ENCODE measurements at places on chromosomes 1 and 21.

- DNase-seq = no peak
- no peaks in the 10 kb centered on the region for H3K4me1 ChIP-seq
- H3K27ac ChIP-seq = no peak overlapping the region
- no peaks in the 10 kb centered on the region for H3K36me3 ChIP-seq
Measured at GRCh38 chr1:2344121-2344681, 47.2 kb downstream of the MORN1 start.

DNA sequence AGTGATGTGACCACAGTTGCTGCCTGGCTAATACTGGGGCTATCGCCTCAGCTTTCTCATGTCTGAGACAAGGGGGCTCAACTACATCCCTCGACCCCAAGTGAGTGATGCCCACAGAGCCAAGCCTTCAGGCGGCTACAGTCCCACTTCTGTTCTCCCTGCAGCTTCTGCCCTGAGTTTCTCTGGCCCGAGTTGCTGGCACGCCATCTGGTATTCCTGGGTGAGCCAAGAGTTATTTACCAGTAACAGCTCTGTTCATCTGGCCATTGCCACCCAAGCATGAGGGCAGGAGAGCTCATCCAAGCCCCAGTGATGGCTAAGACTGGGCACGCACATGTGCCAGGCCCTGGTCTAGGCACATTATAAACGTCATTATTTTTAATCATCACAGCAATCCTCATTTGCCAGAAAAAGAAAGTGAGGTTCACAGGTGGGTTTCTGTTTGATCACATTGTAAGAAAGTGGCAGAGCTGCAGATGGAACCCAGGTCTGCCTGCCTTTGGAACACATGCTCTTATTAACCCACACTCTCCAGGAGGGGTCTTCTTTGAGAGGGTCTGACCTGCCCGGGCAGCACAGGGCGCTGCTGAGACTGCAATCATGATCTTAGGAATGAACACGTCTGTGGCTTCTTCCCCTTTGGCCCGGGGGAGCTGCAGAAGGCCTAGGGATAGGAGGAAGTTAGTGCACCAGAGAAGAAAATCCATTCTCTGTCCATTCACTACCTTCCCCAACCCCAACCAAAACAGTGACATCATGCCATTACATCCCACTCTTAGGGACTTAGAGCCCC is 27.5 kb downstream of the KCND3 start:
- no peak overlapping the region for H3K4me3 ChIP-seq
- H3K27me3 ChIP-seq = no peaks in the 10 kb centered on the region
- peaks cover 8% of the 10 kb centered on the region for H3K4me1 ChIP-seq
- no peaks in the 10 kb centered on the region for H3K36me3 ChIP-seq
- H3K27ac ChIP-seq = no peak overlapping the region
- DNase-seq = no peak

DNA sequence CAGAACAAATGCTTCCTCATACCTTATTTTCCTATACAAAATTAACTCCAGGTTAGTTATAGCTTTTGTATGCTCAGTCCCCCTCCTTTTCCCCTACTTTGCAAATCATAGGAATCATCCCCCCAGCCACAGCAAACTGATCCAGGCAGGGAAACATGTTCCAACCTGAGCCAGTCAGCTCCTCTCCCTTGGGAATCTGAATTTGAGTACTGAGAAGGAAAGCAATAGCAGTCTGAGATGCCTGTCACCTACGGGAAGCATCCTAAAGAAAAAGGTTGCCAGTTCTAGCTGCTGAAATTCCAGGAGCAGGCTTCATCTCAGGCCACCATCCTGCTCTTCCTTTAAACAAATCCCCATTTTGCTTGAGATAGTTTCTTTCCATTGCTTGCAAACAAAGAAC is 6.9 kb downstream of the ADSS2 start:
- H3K27ac ChIP-seq = peak overlapping the region; percentile 49
- peak overlapping the region; percentile 40 for H3K4me3 ChIP-seq
- no peak for DNase-seq
- no peaks in the 10 kb centered on the region for H3K36me3 ChIP-seq
- H3K4me1 ChIP-seq = peaks cover 16% of the 10 kb centered on the region

- no peak overlapping the region for H3K27ac ChIP-seq
- H3K4me1 ChIP-seq = peaks cover 9% of the 10 kb centered on the region
- no peaks in the 10 kb centered on the region for H3K27me3 ChIP-seq
- H3K36me3 ChIP-seq = peaks cover 3% of the 10 kb centered on the region
Measured at GRCh38 chr1:153795330-153795837, 20.2 kb downstream of the SLC27A3 start.

DNA sequence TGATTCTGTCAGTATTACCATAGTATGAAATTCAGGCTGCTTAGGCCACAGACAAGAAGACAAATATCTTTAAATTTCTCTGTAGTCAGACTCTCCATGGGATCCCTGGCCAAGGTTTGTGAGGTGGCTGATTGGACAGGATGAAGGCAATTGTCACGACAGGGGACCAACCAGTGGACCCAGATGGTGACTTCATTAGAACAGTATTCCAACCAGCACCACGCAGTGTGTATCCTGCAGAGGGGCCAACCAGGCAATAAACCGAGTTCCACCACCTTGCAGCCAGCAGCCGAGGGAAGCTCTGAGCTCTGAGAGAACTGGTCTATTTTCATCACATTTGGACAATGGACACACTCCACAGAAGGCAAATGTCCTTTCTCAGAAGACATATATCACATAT is 16.1 kb downstream of the DSCAM start:
- H3K36me3 ChIP-seq = no peaks in the 10 kb centered on the region
- no peak for DNase-seq
- H3K27me3 ChIP-seq = no peaks in the 10 kb centered on the region
- H3K4me3 ChIP-seq = no peak overlapping the region

DNA sequence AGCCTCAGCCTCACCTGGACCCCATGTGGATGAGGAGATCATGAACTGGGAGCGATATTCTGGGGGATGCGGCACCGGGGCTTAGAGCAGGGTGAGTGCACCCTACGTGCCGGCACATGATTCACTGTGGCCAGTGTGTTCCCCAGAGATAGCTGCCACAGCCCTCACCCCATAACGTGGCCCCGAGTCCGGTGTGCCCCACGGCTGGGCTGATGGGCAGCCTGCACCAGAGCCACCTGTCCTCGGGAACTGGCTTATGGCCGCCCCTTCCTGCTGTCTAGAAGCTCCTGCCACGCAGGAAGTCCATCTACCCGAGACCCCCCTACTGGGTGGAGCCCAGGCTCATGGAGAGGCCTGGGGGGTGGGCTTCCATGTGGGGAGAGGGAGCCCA is 39.1 kb upstream of the SLC19A1 start:
- no peaks in the 10 kb centered on the region for H3K4me1 ChIP-seq
- no peak overlapping the region for H3K27ac ChIP-seq
- no peaks in the 10 kb centered on the region for H3K27me3 ChIP-seq
- no peak overlapping the region for H3K4me3 ChIP-seq
- H3K36me3 ChIP-seq = no peaks in the 10 kb centered on the region

- H3K4me1 ChIP-seq = peaks cover 15% of the 10 kb centered on the region
- no peaks in the 10 kb centered on the region for H3K36me3 ChIP-seq
Measured at GRCh38 chr1:93489756-93490155, 41.8 kb downstream of the FNBP1L start.

GRCh38 chr1:41963636-41964035 is 44.9 kb upstream of the HIVEP3 start:
- no peak overlapping the region for H3K27ac ChIP-seq
- H3K27me3 ChIP-seq = no peaks in the 10 kb centered on the region
- DNase-seq = no peak
- H3K36me3 ChIP-seq = no peaks in the 10 kb centered on the region
- H3K4me1 ChIP-seq = no peaks in the 10 kb centered on the region

GRCh38 chr1:214694769-214695168 is 91.8 kb downstream of the CENPF start:
- H3K4me3 ChIP-seq = no peak overlapping the region
- H3K27ac ChIP-seq = no peak overlapping the region
- no peaks in the 10 kb centered on the region for H3K36me3 ChIP-seq
- DNase-seq = no peak
- no peaks in the 10 kb centered on the region for H3K4me1 ChIP-seq
- no peaks in the 10 kb centered on the region for H3K27me3 ChIP-seq

DNA sequence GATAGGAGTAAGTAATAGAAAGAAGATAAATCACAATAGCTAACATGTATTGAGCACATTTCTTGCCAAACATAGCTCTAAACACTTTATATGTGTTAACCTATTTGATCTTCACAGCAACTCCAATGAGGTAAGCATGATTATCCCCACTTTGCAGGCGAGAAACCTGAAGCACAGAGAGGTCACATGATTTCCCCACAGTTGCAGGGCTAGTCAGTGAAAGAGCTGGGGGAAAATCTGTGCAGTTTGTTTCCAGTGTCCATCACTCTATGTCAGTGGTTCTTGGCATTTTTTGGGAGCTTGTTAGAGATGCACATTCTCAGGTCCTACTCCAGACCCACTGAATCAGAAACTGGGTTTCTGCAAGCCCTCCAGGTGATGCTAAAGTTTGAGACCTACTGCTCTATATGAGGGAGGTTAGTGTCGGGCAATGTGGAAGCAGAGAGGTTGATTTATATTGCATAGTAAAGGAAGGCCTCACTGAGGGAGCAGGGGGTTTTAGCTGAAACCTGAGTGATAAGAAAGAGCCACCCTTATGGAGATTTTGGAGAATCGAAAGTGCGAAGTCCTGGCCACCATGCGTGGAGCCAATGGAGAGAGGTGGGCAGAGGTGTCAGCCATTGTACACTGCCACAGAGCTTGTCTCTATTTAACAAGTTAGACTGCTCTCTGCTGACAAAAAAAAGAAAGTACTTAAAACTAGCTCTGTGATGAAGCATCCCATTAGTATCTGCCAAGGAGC is 20.9 kb downstream of the MCOLN3 start:
- H3K36me3 ChIP-seq = no peaks in the 10 kb centered on the region
- H3K4me3 ChIP-seq = no peak overlapping the region
- H3K27me3 ChIP-seq = no peaks in the 10 kb centered on the region
- H3K4me1 ChIP-seq = no peaks in the 10 kb centered on the region

GRCh38 chr1:99638853-99639252 is 7.1 kb upstream of the PALMD start:
- H3K27ac ChIP-seq = no peak overlapping the region
- no peaks in the 10 kb centered on the region for H3K27me3 ChIP-seq
- no peak overlapping the region for H3K4me3 ChIP-seq
- H3K4me1 ChIP-seq = no peaks in the 10 kb centered on the region
- DNase-seq = no peak

Measured in thoracic aorta (tissue), 2 donors.